ENCODE measurements at places on chromosomes 3 and 15. TPM values are rescaled to one million over a fixed set of nuclear protein-coding genes. Genes with fewer than 3 reads are reported as not detected.
A peak's percentile ranks its signal among the peaks of the same experiment; 100 is the strongest.

Gene SLCO2A1
- 2.2 TPM for total RNA-seq

Gene SOX2
- total RNA-seq: 5.2 TPM

Gene KCTD6
- 10.0 TPM for total RNA-seq

Gene IMPG2
- 0.26 TPM for total RNA-seq

Gene LSMEM2
- total RNA-seq: 0.30 TPM

Gene MSL2
- total RNA-seq: 20.1 TPM

Gene MAP3K13
- total RNA-seq: 22.2 TPM

Gene GASK1A
- not detected for total RNA-seq

Gene SH2D7
- total RNA-seq: not detected

DNA sequence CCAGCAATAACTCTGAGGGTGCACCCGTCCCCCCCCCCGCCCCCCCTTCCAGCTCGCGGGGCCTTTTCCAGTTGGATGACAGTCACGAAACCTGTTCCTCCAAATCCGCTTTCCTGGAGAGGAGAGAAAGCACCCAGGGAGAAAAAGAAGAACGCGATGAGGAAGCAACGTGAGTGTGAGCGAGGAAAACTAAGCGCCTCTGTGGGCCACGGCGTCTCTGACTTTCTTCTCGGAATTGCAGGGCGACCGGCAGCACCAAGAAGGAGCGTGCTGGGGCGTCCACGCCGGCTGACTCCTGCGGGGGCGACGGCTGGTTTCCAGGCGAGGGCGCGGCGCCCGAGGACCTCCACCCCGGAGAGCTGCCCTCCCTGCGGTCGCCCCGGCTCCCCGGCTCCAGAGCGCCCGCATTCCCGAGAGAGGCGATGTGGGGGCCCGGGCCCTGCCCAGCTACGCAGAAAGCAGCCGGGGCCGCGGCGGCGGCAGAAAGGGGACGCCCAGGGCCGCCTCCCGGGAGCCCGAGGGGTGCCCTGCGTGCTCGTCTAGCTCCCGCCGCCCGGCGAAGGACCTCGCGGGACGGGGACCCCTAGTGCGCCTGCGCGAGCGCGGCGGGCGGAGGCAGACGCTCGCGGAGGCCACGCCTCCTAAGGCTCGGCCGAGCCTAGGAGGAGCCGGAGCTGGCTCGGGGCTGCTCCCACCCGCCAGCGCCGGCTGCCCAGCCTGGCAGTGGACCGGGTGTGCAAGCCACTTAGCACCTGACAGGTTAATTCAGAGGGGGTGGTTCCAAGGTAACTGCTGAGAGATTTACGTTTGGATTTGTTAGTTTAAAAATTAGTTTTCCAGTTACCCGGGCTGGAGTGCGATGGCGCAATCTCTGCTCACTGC, 15.3 kb upstream of the ADIPOQ start:
- DNase-seq: peak; percentile 30

DNA sequence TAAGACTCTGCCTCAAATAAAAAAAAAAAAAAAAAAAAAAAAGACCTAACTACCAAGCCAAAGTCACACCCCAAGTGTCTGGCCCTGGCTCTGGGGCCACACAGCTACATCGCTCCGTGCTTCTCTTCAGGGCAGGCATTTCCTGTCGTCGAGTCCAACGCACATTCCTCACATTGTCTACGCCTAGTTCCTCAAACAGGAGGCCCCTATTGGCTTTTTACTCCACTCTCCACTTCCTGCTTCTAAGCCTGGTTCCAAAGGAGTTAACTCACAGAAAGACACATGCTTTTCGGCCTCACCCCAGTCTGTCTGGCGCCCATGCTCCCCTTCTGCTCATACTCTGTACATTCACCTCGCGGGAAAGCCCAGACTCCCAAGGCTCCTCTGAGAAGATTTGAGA, 28.8 kb downstream of the KNG1 start:
- peak; percentile 64 for DNase-seq

GRCh38 chr15:96117270-96117669, 213.2 kb upstream of the NR2F2 start:
- no peak for DNase-seq

DNA sequence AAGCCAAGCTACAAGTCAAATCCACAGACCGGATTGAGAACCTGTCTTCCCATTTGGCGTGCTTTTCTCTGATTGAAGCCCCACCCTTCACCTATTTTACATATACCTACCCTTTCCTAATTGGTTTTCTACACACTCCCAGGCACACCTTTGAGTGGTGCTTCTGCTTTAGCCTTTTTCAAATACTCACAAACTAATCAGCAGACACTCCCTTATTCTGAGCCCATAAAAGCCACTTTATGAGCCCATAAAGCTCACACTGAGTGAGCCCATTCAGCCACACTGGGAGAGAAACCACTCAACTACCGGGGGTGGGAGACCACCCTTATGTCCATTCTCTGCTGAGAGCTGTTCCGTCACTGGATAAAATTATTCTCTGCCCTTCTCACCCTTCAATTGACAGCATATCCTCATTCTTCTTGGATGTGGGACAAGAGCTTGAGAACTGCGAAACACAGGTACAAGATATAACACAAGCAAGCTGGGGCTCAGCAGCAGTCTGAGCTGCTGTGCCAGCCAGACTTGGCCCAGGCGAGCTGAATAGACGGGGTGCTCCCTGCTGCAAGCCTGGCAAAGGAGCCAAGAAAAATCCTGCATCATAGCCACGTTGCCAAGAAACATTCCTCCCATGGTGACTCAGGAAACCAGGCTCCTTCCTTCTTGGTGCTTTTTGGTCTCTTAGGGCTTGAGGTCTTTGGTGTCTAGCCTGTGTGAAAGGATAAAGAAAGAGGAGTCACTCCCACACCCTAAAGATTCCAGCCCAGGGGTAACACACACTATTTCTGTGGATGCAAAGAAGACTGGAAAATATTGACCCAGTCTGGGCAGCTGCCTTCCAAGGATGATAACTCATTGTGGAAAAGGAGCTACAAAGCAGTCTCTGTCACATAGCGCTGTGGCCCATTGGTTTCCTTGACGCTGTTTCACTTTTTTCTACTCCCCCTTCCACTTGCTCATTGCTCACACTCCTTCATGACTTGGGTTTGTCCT, 609.7 kb downstream of the MCTP2 start:
- peak; percentile 83 for DNase-seq

- DNase-seq: no peak
Observed at GRCh38 chr15:67067930-67068551, 2.6 kb downstream of the SMAD3 start.

- peak; percentile 64 for DNase-seq
Observed at GRCh38 chr3:169362301-169362700, 301.2 kb downstream of the MECOM start.

DNA sequence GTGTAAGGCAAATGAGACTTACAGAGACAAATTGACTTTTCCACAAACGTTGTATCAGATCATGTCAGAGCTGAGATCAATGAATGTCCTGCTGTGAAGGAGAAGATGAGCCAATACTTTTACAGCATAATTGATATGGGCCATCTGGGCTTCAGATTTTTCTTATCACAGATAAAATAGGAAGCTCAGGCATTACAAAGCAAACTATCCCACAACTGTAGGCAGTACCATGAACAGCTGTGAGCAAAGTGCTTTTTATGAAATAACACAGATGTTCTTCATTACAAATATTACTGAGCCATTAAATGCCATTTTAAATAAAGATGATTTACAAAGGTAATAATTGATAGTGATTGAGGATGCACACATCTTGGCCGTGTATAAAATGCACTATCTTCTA, 852.3 kb downstream of the OTOL1 start:
- no peak for DNase-seq

DNA sequence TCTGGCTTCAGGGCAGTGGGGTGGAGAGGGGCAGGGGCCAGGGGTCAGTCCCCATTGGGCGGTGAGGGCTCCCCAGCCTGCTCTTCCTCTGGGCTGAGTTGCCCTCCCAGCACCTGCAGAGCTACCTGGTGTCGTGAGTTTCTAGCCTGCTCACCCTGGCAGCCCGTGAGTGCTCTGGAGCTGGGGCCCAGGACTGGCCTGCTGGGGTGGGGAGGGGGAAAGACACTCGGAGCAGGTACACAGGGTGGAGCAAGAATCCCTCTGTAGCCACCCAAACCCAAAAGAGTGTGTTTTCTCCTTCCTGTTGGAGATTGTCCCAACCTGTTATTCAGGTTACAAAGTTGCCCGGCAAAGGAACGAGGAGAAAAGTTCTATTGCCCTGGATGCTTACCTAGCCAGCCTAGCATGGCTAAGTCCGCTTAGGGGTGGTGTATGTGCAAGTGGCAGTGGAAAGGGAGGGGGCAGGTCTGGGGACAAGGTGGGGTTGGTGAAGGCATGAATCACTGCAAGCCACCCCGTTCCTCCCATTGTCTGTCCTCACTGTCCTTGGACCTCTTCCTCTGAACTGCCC, 8.9 kb downstream of the FAM3D start:
- DNase-seq: no peak

- DNase-seq: no peak
Observed at GRCh38 chr3:168405288-168405687, 309.6 kb upstream of the GOLIM4 start.

- no peak for DNase-seq
Observed at GRCh38 chr3:63497641-63498040, 154.8 kb upstream of the SNTN start.

- no peak for DNase-seq
Observed at GRCh38 chr3:101252945-101253344, 67.4 kb downstream of the IMPG2 start.

GRCh38 chr3:187255314-187255713, 36.2 kb downstream of the MASP1 start:
- DNase-seq: no peak

DNA sequence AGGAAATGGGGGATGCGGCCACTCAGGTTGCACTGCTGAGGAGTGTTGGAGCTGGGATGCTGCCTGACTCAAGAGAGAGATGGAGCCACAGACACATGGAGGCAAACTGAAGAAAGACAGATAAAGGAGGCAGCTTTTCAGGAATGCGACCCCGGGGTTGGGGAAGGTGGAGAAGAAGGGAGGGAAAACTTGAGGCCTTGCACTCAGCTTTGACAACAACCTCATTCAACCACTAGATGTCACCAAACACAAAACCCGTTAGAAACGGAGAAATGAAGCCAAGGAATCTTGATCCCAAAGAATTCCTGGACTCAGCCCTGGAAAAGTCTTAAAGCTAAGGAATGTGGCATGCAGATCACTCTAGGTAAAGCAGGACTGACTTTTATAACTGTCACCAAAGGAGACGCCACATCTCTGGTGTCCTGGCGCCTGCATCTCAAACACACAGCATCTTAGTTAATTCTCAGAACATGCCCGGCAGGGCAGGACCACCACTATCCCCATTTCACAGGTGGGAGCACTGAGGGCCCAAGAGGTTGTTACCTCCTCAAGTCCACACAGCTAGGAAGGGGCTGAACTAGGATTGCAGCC, 59.6 kb upstream of the LMCD1 start:
- DNase-seq: peak; percentile 67

- no peak for DNase-seq
Observed at GRCh38 chr15:97841558-97841957, 118.9 kb upstream of the ARRDC4 start.

GRCh38 chr15:78944202-78944625, 632 bp downstream of the CTSH start:
- no peak for DNase-seq

DNA sequence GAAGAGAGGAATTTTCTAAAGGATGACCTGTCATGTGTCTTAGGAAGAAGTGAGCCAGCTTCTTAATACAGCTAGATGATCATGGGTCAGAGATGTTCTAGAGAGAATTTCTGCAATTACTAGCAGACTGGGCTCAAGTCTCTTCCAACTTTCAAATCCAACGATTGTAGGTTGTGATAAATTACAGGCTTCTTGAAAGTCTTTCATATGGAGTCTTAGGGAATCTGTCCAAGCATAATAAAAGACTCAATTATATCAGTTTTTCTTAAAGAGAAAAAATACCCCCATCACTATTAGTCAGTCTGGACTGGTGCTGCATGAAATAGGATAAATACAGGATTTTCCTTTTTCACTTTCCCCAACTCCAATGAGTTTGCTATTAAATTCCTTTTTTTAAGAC, 59.1 kb downstream of the DRD3 start:
- DNase-seq: peak; percentile 85

DNA sequence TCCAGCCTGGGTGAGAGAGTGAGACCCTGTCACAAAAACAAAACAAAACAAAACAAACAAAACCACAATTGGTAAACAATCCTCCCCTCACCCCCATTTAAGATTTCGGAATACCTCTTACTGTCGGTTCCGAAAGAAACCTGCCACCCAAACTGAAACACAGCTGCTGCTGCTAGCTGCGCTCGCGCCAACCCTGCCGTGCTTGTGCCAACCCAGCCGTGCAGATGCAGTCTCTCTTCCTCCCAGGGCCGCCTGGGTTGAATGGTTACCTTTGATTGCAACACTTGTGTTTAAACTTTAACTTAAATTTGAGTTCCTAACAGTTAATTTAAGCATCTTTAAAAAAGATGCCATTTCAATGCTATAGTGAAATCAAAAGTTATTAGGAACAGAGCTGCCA, 28.5 kb upstream of the SPTBN5 start:
- DNase-seq: no peak

DNA sequence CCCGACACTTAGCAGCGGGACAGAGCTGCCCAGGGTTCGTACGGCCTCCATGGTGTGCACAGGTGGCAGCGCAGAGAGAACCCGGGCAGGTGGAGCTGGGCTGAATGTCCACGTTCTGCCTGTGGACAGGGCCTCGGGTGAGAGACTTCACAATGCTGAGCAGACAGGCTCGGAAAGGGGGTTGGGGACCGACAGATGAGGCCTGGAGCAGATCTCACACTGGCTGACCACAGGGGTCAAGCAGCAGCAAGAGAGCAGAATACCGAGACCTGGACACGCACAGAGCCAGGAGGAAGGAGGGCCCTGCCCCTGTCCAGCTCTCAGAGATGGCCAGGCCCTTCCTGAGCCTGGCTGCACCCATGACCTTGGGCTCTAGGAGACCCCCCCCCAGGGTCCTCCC, 83.0 kb downstream of the VGLL4 start:
- peak; percentile 50 for DNase-seq

DNA sequence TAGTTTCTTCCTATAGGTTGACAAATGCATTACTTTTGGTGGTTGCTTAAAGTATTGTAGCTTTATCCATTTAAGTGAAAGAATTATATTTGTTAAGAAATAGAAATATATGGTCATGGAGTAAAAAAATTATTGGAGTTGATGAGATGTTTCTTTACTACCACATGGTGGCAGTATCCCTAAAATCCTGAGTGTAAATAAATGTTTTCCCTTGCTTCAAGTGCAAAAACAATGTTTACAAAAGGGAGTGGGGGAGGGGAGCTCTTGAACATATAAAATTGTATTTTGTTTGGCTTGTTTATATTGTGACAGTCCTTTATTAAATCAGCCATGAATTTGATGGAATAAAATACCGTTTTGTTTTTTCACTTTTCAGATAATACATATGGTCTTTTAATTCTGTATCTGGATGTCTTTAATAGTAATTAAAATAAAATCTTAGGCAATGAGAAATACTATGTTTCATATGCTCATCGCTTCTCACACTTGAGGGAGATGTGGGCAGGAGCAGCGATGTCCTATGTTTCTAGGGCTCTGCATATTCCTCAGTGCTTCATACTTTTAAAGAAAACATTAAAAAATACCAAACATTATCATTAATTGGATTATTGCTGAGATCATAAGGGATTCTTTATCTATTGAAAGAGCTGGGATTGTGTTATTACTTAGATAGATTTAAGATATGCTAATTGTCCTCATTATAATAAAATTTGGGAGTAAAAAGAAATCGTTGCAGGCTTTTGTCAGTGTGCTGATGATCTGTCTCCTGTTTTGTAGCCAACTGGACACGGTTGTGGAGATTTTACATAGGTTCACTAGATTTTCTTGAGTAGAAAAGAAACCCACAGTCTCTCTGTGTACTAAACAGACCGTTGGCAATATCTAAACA, 349.7 kb downstream of the TUSC7 start:
- DNase-seq: peak; percentile 20

GRCh38 chr15:61426466-61426865, 197.4 kb upstream of the RORA start:
- no peak for DNase-seq

Measured in astrocyte (in vitro differentiated cells and primary cell).